ENCODE measurements at places on chromosomes 1 and 21.

GRCh38 chr1:9326596-9326995 lies 33.9 kb downstream of the SPSB1 start:
- no peak for DNase-seq

- no peak for DNase-seq
These were observed 4.3 kb downstream of the CAMK1G start for GRCh38 chr1:209587789-209588188.

GRCh38 chr1:198978523-198978922 lies 339.7 kb downstream of the PTPRC start:
- DNase-seq: no peak

GRCh38 chr1:200653022-200653462 lies 16.7 kb downstream of the DDX59 start:
- no peak for DNase-seq

- no peak for DNase-seq
These were observed 8.4 kb downstream of the ZBTB21 start for GRCh38 chr21:42001781-42002180.

- DNase-seq: no peak
These were observed 84.3 kb downstream of the CAPZB start for GRCh38 chr1:19400875-19401534.

DNA sequence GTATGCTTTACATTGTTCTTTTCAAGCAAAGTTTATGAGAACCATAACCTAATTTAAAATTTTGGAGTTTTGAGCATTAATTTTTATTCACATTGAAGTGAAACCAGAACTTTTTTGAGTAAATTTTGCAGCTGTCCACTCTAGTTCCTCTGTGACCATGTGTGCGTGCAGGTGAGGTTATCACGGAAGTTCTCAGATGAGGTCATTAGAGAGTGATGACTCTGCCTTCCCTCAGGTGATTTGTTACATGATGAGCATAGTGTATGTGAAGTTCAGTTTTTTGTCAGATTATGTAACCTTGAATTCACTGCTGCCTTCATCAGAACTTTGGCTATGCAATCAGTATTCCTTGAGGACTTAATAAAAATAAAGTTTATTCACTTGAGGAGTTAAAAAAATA lies 828.2 kb downstream of the ADGRL2 start:
- DNase-seq: no peak

DNA sequence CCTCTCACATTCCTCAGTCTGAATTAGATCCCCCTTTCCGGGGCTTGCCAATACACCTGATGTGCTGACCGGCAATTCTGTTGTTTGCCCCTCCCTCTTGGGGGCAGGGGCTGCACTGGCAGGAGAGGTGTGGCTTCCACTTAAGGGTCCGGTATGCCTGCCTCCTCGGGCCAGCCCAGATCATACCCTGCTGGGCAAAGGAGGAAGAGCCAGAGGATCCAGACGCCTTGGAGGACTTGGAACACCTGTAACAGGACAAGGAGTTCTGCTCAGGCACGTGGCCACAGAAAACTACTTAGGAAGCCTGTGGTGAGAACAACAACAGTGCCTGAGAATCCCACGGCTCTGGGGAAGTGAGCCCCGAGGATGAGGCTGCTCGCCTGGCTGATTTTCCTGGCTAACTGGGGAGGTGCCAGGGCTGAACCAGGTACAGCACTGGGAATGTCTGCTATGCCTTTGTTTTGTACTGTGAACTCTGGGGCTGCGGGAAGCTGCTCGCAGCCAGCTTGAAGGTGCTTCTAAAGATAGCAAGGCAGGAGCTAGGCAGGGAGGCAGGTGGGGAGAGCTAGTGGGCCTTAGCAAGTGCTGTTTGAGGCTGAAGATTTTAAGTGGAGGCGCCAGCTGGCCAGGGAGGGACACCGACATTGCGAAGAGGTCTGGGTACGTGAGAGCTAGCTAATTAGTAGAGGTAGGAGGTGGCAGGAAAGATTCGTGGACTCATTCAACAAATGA lies at the start of gene SMPDL3B:
Gene SMPDL3B (plus strand): TSS at position 183 of the 732 bp plus-strand sequence. CDS start 184 bp downstream, at position 367.
- no peak for DNase-seq

DNA sequence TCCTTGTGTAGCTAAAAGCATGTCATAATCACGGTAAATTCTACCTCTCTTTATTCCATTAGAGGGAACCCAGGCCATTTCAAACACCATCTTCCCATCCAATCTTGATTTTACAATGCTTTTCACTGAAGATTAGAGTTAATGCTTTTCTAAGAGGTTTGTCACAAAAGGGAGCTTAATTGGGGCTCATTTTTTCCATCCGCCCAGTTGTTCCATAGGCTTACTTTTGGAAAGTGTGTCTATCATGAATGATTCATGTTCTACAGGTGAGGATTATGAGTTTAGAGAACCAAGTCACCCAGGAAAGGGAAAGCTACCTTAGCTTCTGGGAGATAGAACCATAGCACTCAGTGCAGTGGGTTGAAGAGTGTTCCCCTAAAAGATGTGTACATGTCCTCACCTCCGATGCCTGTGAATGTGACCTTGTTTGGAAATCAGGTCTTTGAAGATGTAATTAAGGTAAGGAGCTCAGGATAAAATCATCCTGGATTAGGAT lies 286.9 kb upstream of the RUNX1 start:
- DNase-seq: no peak

DNA sequence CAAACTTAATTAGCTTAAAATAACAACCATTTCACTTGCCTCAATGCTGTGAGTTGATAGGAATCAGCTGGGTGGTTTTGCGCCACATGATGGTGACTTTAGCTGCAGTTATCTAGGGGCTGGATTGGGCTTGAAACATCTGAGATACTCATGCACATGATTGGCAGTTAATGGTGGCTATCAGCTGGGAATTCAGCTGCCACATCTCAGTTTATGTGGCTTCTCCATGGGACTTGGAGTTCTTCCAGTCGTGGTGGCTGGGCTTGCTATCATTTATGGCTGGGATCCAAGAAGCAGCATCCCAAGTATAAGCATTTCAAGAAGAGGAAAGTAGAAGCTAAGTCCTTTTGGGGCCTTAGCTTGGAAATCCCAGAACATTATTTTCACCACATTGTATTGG lies 36.4 kb downstream of the PDC start:
- DNase-seq: no peak

- no peak for DNase-seq
These were observed 20.4 kb downstream of the PRMT6 start for GRCh38 chr1:107076841-107077240.

GRCh38 chr1:221557013-221557412 lies 184.9 kb downstream of the DUSP10 start:
- no peak for DNase-seq

- no peak for DNase-seq
These were observed 17.6 kb downstream of the CLCN6 start for GRCh38 chr1:11823366-11824137.

GRCh38 chr1:222404710-222405109 lies 143.2 kb downstream of the HHIPL2 start:
- DNase-seq: no peak

- no peak for DNase-seq
These were observed 5.5 kb downstream of the KLHL21 start for GRCh38 chr1:6596886-6597776.

GRCh38 chr1:214349781-214350180 lies 68.8 kb downstream of the SMYD2 start:
- no peak for DNase-seq

DNA sequence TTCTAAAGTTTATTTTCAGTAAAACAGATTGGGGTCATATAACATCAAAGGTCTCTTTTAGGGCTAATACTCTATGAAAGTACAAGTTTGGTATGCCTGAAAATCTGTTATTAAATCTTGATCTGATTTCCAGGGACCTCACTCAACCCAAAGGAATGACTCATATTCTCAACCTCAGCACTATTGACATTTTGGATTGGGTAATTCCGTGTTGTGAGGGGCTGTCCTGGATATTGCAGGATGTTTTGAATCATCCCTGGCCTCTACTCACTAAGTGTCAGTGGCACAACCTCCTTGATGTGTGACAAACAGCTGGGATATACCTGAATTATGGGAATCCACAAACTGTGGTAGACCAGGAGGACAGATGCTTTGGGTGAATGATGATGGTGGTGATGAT lies 51.5 kb upstream of the CYP2J2 start:
- DNase-seq: no peak

- no peak for DNase-seq
These were observed 142.5 kb downstream of the PIGK start for GRCh38 chr1:77076759-77077158.

- no peak for DNase-seq
These were observed 6.6 kb downstream of the LDLRAD2 start for GRCh38 chr1:21818656-21819055.

- no peak for DNase-seq
These were observed 21.5 kb downstream of the LRIG2 start for GRCh38 chr1:113094506-113094905.

- DNase-seq: no peak
These were observed 241.4 kb upstream of the POTED start for GRCh38 chr21:13368200-13368599.

DNA sequence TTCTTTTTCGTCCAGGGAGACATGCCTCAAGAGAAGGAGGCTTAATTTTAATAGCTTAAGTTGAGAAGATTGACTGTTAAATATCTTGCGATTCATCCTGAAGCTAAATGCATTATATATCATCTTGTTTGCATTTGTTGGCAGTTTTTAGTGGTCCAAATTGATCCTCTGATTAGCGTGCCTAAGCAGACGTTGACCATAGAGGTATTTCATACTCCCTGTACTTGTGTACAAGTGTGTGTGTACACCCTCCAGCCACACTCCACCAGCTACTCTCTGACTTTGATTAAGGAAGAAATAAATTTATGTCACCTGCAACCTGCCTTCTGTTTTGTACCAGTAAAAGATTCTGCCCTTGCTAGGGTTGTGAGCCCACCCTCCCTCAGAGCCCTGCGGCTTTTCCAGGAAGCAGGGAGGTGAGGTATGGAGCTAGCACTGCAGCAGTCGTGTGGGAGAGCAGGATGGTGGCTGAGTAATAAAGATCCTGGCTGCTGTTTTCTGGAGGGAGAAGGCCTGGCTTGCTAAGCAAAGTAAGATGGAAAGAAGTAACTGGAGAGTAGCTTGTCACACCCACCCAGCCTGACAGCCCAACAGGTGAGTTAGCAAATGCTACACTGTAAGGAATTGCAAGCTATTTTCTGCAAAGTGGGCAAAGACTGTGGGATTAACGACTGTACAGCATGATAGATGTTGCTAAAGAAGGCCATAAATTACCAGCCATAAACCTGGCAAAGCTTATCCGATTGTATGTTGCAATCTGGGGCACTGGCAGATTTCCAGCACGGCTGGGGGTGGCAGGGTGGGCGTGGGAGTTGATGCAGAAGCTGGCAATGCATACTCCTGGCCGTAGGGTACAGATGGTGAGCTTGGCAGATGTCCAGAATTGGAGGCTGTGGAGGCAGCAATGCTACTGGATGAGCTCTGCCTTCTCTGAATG lies 170.2 kb downstream of the TNR start:
- DNase-seq: no peak

GRCh38 chr1:201190624-201191051 lies at the start of gene IGFN1:
Gene IGFN1 (plus strand): TSS chr1:201190824. CDS start chr1:201193294, 2,470 bp downstream.
- no peak for DNase-seq

DNA sequence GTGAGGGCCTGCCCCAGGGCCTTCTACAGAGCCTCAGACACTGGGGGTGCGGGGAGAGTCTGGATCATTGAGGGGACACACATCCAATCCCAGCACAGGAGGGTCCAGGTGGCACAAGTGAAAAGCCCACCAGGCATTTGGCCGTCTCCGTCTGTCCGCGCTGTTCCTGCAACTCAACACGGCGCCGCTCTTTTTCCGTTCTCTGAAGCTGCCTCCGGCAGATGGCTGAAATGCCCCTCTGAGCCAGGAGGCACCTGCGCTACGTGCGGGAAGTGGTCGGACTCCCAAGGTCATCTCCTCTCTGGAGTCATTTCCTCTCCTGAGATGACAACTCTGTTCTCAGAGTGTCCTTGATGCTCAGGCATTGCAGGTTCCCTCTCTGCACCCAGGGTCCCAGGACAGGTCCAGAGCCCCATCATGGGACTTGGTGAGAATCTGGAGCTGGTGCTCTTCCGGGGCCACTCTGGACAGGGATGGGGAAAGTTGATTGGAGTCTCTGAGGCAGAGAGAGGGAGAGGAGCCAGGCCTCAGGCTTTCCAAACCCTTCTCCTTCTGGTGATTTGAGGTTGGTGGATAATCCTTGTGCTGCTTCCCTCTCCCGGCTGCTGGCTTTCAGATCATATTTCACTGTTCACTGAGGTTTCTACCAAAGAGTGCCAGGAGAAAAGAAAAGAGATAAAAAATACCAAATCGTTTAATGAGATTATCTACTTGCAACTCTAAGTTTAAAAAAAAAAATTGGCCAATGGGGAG lies 14.0 kb upstream of the MIXL1 start:
- no peak for DNase-seq

GRCh38 chr1:241459186-241459802 lies 60.3 kb downstream of the FH start:
- DNase-seq: no peak

Measured in activated naive CD4-positive, alpha-beta T cell (primary cell).